ENCODE measurements at places on chromosomes 5 and 9.

- DNase-seq: no peak
These were observed 1.9 kb downstream of the PCSK5 start for GRCh38 chr9:75892216-75892911.

DNA sequence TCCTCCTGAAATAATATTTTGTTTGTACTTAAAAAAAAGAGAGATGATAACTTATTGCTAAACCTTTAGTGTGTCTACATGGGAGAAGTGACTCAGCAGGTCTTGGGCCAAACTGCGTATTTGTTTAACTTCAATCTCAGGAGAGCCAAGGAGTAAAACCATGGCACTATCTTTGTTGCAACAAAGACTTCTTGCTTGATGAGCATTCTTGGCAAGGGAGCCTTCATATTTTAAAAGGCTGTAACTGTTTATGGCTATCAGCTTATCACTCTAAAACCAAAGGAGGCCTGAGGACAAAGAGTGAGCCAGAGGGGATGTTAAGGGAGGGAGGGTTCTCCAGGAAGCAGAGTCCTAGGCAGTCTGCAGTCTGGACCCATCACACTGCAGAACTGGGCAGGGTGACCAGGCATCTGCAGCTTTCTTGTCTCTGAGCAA is 216.2 kb upstream of the S1PR3 start:
- DNase-seq: no peak

- no peak for DNase-seq
These were observed 10.2 kb downstream of the OR2V1 start for GRCh38 chr5:181120761-181121160.

DNA sequence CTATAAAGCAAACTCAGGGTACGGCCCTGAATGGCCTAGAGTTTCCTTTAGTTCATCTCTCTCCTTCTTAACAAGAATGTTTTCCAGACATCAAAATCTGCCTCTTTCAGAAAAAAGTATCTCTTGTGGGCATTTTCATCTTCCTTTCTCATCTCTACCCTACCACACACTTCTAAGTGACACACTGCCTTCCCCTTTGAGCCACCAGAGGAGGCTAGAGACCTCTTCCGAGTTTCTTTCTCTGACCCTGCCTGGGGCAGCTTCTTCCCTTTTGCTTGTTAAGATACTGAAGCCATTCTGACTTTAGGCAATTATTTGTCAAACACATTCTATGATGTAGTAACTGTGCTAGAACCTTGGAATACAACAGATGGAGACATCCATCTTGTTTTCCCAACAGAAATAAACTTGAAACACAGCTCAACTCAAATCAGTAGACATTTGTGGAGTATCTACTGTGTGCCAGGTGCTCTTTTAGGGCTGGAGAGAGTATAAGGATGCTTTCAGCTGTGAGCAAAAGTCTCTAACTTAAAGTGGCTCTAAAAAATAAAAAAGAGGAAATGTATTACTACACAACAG is 8.6 kb upstream of the SV2C start:
- DNase-seq: no peak

- DNase-seq: no peak
These were observed 137.7 kb upstream of the GRIA1 start for GRCh38 chr5:153352685-153353219.

DNA sequence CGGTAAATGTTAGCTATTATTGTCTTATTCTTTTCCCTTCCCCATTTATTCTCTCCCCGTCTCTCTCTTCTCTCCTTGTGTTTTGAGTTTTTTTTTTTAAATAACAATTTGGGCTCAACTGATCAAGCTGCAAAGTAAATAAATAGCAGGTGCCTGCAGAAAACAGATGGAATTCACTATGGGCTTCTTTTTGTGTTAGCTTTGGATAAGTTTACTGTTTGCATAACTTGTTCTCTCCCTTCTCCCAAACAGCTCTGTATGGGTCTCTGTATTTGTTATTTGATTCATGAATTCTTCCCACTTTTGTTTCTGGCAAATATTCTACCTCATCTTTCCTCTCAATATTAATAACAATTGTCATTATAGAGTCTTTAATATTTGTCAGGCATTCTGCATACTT is 111.8 kb upstream of the ASTN2 start:
- no peak for DNase-seq

GRCh38 chr9:112858625-112859147 is 32.0 kb downstream of the SLC46A2 start:
- no peak for DNase-seq

- DNase-seq: no peak
These were observed 40.6 kb downstream of the IRX2 start for GRCh38 chr5:2710910-2711309.

DNA sequence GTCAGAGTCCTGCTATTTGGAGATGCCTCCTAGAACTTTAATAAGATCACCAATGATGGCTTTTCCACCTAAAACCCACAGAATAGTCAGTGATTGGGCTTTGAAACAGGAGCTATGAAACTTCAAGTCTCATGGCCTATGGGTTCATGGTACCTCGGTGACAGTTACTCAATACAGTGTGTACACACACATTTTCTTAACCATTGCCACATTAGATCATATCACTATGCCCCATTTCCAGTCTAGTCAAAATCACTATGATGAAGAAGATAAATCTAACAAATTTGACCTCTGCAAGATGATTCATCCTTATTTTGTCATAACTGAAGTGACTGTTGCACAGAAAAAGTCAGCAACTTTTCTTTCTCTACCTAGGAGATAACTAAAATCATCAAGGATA is 86.8 kb upstream of the OR13F1 start:
- DNase-seq: no peak

Measured in activated T-helper 1 cell treated with anti-CD3 and anti-CD28 coated beads, Interleukin-2, amount 50 U/mL, for 16 hours (primary cell).